Forelimb muscle (tissue), 1 donor: ENCODE measurements at places on chromosomes 6 and 20. TPM values are rescaled to one million over a fixed set of nuclear protein-coding genes. Genes with fewer than 3 reads are reported as not detected.

DNA sequence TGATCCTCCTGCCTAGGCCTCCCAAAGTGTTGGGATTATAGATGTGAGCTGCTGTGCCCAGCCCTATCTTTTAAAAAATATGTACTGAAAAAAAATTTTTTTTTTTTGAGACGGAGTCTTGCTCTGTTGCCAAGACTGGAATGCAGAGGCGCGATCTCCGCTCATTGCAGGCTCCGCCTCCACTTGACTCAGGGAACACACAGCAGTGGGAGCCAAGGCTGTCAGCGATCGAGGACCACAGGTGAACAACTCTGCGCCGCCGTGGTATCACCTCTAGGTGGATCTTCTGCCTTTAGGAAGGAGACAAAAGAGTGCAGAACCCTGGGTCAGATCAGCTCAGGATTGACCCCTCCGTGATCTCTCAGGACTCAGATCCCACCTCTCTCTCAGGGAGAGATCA lies 13.7 kb downstream of the RAET1E start:
- no peak for DNase-seq

DNA sequence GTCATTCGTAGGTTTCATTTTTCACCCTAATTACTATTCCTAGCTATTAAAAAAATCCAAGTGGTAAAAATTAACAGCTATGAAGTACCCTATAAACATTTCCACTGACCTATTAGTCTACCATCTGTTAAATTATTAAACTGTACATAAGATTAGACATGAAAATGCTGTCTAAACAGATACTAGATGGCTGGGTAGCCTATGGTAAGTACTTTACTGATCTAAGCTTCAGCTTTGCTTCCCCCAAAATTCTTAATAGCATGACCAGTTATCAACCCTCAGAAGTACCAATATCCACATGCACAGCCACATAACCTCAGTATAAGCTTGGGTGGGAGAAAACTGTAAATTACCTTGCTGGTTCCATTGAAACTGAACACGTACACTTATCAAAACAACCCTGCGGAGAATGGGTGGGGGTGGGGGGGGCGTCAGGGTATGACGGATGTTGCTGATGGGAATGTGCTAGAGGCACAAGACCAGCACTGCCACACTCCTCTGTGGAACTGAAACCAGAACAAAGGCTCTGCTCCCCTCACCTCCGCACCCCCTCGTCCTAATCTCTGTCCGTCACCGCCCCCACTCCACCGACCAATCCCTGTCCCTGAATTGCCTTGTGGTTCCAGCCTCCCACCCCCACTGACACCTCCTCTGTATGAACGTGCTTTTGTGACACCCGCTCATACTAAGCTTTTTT lies 45.3 kb downstream of the B4GALT5 start:
- no peak for DNase-seq

DNA sequence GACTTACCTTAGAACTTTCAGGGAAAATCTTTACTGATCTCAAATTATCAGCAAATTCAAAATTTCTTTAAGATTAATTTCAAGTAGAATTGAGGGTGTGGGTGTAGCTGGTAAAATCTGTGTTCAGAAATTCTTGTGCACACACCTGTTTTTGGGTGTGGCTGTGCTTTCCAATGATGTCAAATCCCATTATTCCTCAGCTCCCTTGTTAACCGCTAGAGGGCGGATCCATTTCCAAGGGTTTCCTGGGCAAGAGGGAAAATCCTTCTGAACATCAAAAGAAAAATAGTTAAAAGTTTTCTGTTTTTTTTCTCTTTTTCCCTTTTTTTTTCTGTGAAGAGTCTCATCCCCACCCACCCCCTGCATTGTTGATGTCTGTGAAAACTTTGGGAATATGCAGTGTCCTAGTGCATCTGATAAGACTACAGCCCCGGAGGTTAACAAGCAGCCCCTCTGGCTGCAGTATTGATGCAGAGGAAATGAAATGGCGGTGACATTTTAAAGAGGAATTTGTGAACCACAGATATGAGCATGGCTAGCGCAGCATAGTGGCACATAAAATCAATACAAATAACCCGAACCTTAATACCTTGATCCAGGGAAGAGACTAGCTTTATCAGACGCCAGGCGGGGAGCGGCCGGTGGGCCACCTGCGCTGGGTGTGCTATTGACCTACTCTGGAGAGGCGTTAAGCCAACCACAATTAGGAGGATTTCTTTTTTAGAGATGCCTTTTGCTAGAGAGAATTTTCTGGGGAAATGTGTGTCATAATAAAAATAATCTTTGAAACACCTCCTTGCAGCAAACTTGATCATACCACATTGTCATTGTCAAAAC lies 130.9 kb downstream of the FOXA2 start:
- no peak for DNase-seq

GRCh38 chr20:47585087-47585747 lies 83.5 kb downstream of the NCOA3 start:
- DNase-seq, result no peak

GRCh38 chr6:14128746-14129145 lies 11.2 kb downstream of the CD83 start:
- no peak for DNase-seq

GRCh38 chr6:105781915-105782314 lies 304.2 kb upstream of the PRDM1 start:
- no peak for DNase-seq

DNA sequence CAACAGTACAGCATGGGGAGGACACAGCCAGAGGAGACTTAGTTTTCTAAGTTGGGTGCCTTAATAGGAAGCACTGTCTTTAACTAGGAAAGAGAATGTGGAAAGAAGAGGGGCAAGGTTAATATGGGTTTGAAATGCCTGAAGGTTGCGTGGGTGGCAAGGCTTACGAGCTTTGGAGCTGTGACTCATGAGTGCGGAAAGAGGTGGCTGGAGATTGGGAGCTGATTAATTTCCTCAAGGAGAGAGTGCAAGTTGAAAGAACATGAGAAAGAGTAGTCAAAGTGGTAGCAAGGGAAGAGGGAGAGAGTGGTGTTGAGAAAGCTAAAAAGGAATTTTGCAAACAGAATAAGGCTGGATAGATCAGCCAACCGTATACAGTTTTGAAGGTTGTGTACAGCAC lies 315.1 kb upstream of the PRND start:
- DNase-seq, result no peak

- DNase-seq, result no peak
Measured at GRCh38 chr6:108953681-108954080, 105.5 kb downstream of the ARMC2 start.

DNA sequence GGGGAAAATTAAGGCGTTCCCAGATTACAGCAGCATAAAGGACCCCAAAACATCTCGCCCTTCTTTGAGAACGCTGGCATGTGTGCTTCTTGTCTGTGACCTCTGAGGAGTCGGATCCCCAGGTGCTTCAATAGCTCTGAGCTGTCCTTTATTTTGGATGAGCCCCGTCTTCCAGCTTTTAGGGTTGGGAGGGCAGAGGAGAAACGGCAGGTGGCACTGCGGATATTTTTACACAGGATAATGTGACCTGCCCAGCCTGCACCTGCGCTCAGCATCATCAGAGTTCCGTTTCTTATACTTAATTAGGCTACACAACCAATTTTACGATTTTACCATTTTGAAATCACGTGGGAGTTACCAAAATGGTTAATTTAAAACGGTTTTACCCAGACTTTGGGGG lies 147.7 kb upstream of the RPS6KA2 start:
- no peak for DNase-seq

Gene HLA-G
- polyA plus RNA-seq, result 3.3 TPM

Gene LKAAEAR1
- 0.18 TPM for polyA plus RNA-seq

Gene RNF5
- polyA plus RNA-seq, result 50.9 TPM

Gene ZC2HC1B
- not detected for polyA plus RNA-seq

Gene PSORS1C1
- polyA plus RNA-seq, result 1.7 TPM

Gene SLC35D3
- 0.06 TPM for polyA plus RNA-seq

Gene PRL
- polyA plus RNA-seq, result 0.76 TPM

Gene IL17F
- polyA plus RNA-seq, result not detected

Gene MDFI
- 41.3 TPM for polyA plus RNA-seq

Gene CCN5
- polyA plus RNA-seq, result 0.06 TPM
